ENCODE measurements at places on chromosomes 6 and 20. TPM values are rescaled to one million over a fixed set of nuclear protein-coding genes. Genes with fewer than 3 reads are reported as not detected.

DNA sequence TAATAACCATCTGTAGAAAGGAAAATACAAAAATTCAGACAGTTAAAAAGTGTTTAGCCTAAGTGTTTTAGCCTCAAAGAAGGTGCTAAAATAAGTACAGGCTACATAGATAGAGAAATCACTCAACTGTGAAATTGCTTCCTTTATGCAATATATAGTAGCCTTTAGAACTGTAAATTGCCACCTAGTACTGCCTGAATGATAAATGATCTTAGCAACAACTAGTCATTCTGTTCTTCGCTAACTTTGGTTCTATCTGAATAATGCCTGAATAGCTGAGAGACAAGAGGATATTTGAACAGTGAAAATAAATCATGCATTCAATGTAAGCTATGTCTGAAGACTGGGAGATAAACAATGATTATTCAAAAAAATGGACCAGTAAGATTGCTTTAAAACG, 603.3 kb upstream of the PTCHD4 start:
- no peak for DNase-seq
- H3K36me3 ChIP-seq: no peaks in the 10 kb centered on the region
- no peaks in the 10 kb centered on the region for H3K27me3 ChIP-seq
- no peak overlapping the region for H3K27ac ChIP-seq

GRCh38 chr6:127992144-127992543, 91.3 kb upstream of the THEMIS start:
- DNase-seq: no peak
- no peaks in the 10 kb centered on the region for H3K4me1 ChIP-seq
- no peaks in the 10 kb centered on the region for H3K36me3 ChIP-seq
- no peak overlapping the region for H3K27ac ChIP-seq
- no peaks in the 10 kb centered on the region for H3K27me3 ChIP-seq
- no peak overlapping the region for H3K4me3 ChIP-seq

DNA sequence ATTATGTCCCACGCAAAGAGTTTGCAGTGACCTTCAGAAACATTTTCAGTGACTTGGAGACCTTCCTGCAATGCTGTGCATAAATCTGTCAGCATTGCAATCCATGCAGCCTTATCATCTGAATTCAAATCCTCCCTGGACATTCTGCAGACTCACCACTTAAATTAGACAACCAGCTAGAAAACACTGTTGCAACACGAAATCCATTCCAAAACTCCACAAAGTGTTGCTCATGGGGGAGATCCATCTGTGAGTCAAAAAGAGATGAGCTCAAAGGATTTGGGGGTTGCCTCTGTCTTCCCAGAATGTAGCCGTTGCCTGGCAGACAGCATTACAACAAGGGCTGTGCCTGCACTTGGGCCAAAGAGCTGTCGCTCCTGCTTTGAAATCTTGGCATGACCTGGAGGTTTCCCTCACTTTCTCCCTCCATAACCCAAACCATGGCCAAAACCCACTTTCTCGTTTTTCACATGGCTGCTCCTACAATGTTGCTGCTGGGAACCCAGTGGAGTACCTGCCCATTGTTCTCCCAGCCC, 163.5 kb upstream of the CDYL start:
- no peak for DNase-seq
- peaks cover 8% of the 10 kb centered on the region for H3K4me1 ChIP-seq
- H3K4me3 ChIP-seq: no peak overlapping the region
- H3K27me3 ChIP-seq: no peaks in the 10 kb centered on the region

GTF3C6 gene
- 59.2 TPM for total RNA-seq

LKAAEAR1 gene
- 0.98 TPM for total RNA-seq

BTN1A1 gene
- not detected for total RNA-seq

Measured in PC-3 (cell line).